ENCODE measurements at places on chromosomes 16 and 17.

GRCh38 chr17:31736855-31737625 lies 122.0 kb downstream of the COPRS start:
- no peak for DNase-seq

- no peak for DNase-seq
These were observed 6.4 kb downstream of the PDK2 start for GRCh38 chr17:50101346-50102163.

DNA sequence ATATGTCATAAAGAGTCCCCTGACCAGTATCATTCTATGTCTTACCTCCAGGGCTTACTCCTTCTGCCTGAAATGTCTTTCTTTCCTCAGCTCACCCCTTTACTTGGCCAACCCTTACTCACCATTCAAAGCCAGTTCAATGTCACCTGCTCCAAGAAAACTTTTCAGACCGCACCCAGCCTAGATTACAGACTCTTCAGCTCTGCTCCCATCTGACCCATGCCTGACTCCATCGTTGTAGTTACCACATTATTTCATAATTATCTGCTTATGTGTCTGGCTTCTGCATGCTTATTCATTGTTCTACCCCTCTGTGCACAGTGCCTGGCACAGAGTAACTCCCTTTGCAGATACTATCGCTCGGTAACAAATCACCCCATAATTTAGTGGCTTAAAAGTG lies 62.5 kb upstream of the TOB1 start:
- DNase-seq: no peak

DNA sequence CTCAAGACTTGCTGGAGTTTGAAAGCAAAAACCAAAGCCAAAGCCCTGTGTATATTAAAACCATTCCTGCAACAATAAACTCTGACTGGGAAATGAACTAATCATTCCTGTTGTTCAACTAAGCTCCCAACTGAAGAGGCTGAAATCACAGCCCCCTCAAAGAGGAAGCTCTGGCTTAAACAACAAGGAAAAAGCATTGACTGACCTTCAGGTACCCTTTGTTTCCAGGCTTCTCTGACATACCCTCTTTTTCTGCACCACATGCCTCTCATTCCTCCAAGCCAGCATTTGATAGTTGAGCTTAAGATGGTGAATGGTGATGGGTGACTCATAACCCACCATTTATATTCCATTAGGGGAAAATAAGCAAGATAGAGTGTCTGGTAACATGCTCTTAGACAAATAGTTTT lies 470.9 kb upstream of the SOX9 start:
- DNase-seq: no peak

GRCh38 chr17:64084086-64084939 lies 45.6 kb downstream of the ERN1 start:
- no peak for DNase-seq

- DNase-seq: no peak
These were observed 484.1 kb upstream of the SALL1 start for GRCh38 chr16:51635181-51635580.

DNA sequence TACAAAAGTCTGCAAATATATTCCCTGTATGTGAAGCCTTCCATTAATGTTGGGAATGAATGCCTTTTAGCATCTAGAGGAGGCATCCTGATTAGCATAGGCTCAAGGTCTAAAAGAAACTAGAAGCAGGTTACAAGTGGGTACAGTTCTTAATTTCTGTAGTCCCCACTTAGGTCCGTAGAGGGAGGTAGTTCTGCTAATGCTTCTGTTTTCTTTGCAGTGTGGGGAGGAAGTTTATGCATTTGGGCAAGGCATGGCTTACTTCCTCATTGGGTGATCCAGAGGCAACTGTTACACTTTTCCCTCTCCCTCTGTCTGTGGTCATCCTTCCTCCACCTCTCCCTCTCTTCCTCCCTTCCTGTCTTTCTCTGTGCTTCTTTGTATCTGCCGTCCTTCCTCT lies 108.4 kb upstream of the ZKSCAN2 start:
- DNase-seq: no peak

- no peak for DNase-seq
These were observed 2.2 kb upstream of the C17orf58 start for GRCh38 chr17:67998466-67998865.

DNA sequence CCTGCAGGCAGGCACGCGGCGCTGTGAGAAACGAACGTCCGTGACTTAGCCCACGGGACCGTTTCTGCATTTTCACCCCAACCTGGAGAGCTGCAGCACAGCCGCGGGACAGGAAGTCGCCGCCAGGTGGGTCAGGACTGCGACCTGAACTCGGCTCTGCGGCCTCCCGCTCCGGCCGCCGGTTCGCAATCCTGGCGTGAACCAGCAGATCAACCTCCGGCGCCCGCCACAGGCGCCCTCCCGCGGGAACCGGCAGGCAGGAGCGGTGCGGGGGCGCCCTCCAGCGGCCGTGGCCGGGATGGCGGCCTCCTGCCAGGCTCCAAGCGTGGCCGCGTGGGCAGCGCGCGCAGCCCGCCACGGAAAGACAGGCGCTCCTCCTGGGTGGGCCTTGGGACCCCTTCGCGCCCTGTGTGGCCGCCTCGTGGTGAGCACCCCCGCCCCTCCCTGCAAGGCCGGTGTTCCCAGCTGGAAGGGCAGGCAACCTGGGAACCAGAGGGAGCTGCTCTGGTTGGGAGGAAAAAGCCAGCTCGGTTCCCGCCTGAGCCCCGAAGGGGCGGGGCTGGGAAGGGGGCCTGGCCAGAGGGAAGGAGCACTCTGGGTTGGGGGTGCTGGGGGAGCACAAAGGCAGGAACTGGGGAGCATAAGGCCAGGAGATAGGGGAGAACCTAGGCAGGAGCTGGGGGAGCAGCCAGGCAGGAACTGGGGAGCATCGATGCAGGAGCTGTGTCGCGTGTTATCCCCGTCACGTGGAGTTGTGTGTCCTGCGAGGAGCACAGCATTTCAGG lies 28.2 kb downstream of the ACTG1 start:
- peak; percentile 78 for DNase-seq

DNA sequence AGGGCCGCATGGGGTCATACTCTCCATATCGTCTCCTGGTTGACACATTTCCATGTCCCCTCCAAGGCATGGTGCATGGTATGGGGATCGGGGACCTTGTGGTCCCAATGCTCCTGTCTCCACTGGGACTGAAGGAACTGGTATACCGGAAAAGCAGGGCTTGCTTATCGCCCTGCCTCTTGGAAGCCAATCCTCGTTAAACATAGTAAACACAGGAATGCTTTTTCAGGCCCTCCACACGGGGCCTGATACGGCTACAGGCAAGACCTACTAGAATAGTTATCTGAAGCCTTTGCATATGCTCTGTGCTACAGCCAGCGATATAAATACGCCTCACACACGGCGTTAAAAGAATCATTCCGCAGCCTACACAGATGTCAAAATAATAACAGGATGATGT lies 159.5 kb downstream of the SHISA9 start:
- DNase-seq: no peak

DNA sequence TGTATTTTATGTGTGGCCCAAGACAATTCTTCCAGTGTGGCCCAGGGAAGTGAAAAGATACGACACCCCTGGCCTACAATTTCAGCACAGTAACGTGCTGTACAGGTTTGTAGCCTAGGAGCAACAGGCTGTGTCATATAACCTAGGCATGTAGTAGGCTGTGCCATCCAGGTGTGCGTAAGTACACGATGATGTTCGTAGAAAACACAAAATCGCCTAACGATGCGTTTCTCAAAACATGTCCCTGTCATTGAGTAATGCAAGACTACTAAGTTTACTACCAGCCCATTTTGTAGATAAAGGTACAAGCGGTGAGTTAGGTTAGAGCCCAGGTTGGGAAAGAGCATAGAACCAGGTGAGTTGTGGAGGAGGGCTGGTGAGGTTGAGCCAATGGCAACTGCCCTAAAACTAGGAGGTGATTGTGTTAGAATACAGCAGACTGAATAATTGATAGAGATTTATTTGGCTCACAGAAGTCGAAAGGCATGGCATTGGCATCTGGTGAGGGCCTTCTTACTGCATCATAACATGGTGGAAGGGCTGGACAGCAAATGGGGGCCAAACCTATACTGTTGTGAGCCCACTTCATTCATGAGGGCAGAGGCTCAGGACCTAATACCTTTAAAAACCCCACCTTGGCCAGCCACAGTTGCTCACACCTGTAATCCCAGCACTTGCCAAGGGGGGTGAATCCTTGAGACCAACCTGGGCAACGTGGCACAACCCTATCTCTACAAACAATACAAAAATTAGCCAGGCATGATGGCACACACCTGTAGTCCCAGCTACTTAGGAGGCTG lies 4.2 kb downstream of the EIF1 start:
- DNase-seq: no peak

DNA sequence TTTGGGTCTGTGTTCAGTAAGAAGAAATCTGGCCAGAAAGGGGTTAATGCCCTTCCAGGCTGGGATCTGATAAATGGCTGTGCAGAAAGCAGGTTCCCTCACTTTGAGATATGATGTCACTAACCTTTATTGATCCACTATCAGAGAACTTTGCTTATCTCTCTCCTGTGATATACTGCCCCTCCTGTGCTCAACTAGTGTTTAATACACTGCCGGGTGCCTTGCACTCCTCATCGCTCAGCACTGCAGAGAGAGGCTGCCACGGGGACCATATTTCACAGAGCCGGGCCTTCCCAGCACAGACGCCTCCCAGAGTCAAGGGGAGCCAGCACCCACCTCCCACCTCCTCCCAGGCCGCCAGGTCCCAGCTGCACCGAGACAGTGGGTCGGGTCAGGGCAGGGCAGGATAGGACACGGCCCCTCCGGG lies 20.2 kb downstream of the ZFHX3 start:
- DNase-seq: no peak

- no peak for DNase-seq
These were observed 17.3 kb upstream of the ENDOV start for GRCh38 chr17:80397686-80398085.

DNA sequence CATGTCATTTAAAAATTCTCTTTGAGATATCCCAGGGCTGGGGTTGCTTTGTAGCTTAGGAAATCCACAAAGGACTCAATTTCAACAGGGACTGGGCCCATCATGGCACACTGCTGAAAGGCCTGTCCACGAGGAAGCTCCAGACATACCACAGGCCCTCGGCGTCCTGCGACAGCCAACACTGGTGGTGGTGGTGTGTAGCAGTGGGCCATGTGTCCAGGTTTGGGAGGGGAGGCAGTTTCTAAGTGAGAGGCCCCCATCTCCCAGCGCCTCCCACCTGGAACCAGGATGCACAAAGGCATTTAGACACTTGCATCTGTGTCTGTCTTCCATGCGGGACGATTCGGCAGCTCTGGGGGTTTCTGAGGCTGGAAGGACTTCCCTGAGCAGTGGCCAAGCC lies 65.2 kb upstream of the ZNF423 start:
- DNase-seq: no peak

- DNase-seq: no peak
These were observed 336.5 kb upstream of the CDH5 start for GRCh38 chr16:66030036-66030435.

- no peak for DNase-seq
These were observed 650.4 kb upstream of the RBFOX1 start for GRCh38 chr16:6682142-6682811.

- peak; percentile 3 for DNase-seq
These were observed 470 bp downstream of the DCUN1D3 start for GRCh38 chr16:20899477-20900298.

GRCh38 chr16:2154533-2155090 lies 970 bp upstream of the TRAF7 start:
- no peak for DNase-seq

- DNase-seq: no peak
These were observed 1135.3 kb upstream of the CDH8 start for GRCh38 chr16:63171545-63171944.

Data from stimulated activated CD8-positive, alpha-beta memory T cell treated with anti-CD3 and anti-CD28 coated beads, Interleukin-4, amount 100 ng/mL, for 1 hour (primary cell).